Fibroblast of skin of scalp (primary cell): ENCODE measurements at places on chromosomes 3 and 15.
A peak's percentile ranks its signal among the peaks of the same experiment; 100 is the strongest.

DNA sequence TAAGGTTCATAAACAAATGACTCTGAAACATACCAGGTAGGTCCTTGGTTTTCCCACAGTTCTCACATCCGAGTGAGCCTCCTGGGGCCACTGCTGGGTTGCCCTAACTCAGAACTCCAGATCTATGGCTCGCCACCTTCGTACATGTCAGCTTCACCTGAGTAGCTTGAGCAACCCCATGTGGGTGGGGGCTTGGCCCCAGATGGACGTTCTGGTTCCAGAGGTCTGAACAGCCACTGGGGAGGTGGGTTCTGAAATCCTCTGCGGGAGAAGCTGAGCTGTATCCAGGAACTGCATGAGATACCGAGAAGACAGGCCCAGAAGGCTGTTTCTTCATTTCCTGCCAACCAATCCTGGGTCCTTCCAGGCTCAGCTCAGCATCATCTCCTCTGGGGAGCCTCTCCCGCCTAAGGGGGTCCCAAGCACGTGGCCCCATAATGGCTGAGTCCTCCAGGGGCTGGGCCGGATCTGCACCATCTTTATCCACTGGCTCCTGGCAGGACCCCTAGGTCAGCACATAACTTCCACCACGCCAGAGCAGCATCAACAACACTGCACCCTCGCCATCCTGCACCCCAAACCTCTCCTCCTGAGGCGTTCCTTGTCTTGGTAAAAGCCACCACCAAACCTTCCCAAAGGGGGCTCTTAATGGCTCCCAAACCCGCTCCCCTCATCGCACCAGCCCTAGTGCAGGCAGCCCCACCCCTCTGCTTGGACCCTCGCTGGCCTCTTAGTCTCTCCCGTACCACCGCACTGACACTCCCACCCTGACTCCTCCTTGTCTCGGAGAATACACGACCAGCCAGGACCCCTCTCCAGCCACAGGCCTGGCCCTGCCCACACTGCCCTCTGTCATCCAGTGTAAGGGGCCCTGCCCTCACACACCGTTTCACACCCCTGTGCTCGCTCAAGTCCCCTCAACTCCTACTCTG, 39.8 kb downstream of the PCSK6 start:
- no peak for DNase-seq

DNA sequence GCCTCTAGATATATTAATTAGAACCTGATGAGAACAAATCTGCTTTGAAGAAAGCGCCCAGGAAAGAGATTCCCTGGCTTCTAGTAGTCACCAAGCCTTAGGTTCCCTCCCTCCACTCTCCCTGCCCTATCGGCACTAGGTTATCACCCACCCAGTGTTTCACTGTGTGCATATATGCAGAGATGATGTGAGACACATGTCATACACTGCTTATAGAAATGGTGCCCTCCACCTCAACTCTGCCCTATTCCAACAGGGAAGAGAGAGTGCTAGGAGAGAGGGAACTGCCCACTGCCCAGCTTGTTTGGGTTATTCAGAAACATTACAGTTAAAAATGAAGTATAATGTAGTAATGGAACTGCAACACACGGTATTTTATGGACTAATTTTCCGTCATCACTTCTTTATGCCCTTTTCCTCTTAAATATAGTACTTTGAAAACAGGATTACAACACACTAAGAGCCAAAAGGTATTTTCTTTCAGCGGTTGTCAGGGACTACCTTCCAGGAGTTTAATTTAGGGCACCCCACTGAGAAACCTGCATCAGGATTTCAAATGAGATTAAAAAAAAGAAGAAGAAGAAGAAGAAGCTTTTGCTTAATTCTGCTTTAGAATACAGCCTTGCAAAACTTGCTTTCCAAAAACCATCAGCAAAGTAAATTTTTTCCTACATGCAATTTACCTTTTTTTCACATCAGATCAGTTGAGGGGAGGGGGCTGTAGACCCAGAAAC, 55.3 kb downstream of the MEIS2 start:
- DNase-seq = no peak

GRCh38 chr3:194756791-194757325, 71.2 kb downstream of the FAM43A start:
- no peak for DNase-seq

DNA sequence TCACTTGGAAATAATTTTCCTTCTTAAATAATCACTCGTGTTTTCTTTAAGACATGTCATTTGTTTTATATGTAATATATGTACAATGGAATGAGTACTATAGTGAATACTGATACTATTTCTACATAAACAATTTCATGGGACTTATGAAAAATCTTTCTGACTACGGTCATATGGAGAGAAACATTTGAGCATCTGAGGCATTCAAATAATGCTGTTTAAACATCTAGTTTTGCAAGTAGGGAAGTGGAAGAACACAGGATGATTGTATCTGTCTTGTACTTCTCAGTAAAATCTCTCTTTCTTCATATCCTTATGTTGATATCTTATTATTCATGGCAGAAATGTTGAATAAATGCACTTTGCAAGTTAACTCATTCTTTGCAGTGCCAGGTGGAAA, 599.5 kb upstream of the KCNMB2 start:
- DNase-seq = peak; percentile 41

DNA sequence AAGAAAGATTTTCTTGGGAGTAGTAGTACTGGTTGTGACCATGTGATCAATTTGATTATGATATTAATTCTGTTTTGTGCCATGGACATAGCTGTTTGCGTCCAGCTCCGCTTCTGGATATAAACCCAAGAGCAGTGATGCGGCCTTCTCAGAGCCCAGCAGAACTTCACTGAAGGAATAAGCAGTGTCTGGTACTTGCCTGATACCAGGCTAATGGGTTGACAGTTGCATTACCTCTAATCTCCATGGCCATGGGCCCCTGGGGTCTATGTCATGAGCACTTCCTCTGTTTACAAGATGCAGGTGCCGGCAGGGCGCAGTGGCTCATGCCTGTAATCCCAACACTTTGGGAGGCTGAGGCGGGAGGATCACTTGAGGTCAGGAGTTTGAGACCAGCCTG, 36.3 kb upstream of the RAB6B start:
- no peak for DNase-seq

GRCh38 chr3:66592927-66593625, 92.3 kb upstream of the LRIG1 start:
- peak; percentile 71 for DNase-seq

DNA sequence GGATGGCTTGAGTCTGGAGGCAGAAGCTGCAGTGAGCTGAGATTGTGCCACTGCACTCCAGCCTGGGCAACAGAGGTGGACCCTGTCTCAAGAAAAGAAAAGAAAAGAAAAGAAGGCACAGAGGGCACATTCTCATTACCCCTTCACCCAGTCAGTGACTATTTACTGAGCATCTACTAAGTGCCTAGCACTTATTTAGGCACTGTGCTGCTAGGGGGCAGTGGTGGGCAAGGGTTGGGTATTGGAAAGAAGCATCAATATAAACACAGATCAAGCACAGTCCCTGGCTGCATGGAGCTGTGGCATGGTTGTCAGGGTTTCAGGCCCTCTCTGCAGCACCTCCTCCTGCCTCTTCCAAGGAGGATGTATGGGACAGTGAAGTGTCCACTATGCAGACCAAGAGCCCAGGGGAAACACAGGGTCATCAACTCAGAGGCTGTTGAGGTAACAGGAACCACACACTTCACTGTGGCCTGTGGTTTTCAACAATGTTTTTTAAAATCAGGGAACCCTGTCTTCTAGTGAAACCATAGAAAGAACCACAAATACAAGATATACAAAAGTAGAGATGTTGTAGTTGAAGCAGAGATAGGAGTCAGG, 138.5 kb downstream of the RAB11A start:
- no peak for DNase-seq

DNA sequence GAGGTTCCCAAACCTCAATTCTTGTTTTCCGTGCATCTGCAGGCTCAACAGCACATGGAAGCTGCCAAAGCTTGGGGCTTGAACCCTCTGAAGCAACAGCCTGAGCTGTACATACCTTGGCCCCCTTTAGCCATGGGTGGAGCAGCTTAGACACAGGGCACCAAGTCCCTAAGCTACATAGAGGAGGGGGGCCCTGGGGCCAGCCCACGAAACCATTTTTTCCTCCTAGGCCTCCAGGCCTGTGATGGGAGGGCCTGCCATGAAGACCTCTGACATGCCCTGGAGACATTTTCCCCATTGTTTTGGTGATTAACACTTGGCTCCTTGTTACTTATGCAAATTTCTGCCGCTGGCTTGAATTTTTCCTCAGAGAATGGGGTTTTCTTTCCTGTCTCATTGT, 24.6 kb downstream of the SRP14 start:
- DNase-seq = no peak

DNA sequence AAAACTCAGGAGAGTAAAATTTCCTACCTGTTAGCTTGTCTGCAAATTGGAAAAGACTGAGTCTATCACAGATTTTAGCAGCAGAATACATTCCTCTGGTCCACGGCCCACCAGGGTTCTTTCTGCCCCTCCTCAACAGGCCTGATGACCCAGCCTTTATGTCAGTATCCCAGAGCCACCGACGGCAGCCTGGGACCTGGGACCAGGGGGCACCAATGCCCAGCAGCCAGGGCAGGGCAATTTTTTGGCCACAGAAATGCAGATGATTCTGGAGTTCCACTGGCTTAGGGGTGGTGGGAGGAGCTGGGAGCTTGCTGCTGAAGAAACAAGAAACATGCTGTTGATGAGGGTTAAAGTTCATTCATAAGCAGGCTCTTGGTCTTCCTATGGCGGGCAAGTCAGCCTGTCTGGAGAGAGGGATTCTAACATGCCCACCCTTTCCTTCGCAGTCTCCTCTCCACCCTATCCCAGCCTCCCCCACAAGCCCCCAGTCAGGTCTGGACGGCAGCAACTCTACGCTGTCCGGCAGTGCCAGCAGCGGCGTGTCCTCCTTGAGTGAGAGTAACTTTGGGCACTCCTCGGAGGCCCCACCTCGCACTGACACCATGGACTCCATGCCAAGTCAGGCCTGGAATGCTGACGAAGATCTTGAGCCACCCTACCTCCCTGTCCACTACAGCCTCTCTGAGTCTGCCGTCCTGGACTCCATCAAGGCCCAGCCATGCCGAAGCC, 4.3 kb upstream of the MANF start:
- DNase-seq = no peak

- DNase-seq = no peak
Measured at GRCh38 chr3:20280257-20280656, 94.3 kb upstream of the SGO1 start.

GRCh38 chr3:177658354-177658753, 461.1 kb upstream of the TBL1XR1 start:
- no peak for DNase-seq

GRCh38 chr3:149382518-149382917, 5.1 kb upstream of the TM4SF1 start:
- no peak for DNase-seq

- DNase-seq = no peak
Measured at GRCh38 chr3:51379746-51380455, 5.2 kb upstream of the MANF start.

DNA sequence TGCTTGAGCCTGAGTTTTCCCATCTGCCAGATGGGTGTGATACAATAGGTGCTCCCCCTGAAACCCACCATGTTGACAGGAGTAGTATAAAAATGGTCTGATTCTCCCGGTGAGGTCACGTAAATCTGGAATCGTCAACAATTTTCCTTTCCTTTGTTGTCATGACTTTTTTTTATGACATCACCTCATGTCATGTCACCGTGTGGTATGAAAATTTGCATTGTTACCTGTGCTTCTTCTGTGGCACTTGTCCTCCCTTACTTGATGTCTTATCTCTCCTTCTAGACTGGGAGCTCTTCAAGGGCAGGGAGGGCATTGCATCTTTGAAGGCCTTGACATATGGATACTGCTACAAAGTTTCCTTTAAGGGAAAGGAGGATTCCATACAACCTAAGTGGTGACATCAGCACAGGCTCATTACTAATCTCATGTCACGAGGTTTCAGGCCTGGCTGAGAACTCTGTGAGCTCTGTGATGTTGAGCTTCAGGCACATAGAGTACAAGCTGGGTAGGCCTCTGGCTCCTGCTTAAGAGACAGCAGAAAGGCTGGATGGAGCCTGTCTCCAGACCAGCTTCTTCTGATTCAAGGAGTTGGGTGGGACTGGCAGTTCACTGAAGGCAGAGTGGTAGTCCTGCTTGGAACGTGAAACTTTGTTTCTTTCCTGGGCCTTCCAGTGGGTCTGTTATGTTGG, 66.3 kb downstream of the LPP start:
- peak; percentile 47 for DNase-seq

- DNase-seq = no peak
Measured at GRCh38 chr3:175273573-175273972, 414.4 kb downstream of the NAALADL2 start.

GRCh38 chr15:89780601-89781000, 4.5 kb downstream of the MESP2 start:
- DNase-seq = no peak
